ENCODE measurements at places on chromosomes 11 and 22.

GRCh38 chr11:46951864-46952263 lies 15.3 kb downstream of the CSTPP1 start:
- DNase-seq, result no peak

DNA sequence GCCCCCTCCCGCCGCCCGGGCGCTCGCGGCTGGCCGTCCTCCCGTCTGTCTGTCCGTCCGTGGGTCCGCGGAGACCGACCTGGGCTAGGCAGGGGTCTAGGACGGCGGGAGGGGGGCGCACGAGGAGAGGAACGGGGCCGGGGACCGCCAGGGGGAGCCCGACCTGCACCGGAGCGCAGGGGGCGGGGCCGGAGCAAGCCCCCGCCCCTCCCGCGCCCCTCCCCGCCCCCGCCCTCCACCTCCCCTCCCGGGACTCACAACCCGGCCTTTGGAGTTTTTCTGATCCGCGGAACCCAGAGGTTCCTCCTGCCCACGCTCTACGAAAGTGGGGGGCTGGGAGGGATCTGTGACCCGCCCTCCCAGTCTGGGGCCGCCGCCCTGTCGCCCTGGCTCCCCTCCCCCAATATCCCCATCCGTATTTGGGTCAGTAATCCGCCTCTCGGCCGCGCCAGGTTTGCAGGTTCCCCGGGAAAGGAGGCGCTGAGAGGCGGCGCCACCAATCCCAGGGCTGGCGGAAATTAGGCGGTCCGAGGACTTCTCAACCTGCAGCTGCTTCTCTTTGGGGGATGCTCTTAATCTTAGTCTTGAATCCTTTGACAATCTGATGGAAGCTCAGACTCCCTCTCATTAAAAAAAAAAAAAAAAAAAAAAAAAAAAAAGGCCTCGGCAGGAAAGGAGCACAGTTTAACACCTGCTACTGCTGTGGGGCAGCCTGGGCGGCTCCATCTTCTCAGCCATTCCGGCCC lies 925 bp upstream of the KCNJ11 start:
- peak; percentile 31 for DNase-seq

- no peak for DNase-seq
These were observed 2.0 kb downstream of the SBF2 start for GRCh38 chr11:10291801-10292638.

DNA sequence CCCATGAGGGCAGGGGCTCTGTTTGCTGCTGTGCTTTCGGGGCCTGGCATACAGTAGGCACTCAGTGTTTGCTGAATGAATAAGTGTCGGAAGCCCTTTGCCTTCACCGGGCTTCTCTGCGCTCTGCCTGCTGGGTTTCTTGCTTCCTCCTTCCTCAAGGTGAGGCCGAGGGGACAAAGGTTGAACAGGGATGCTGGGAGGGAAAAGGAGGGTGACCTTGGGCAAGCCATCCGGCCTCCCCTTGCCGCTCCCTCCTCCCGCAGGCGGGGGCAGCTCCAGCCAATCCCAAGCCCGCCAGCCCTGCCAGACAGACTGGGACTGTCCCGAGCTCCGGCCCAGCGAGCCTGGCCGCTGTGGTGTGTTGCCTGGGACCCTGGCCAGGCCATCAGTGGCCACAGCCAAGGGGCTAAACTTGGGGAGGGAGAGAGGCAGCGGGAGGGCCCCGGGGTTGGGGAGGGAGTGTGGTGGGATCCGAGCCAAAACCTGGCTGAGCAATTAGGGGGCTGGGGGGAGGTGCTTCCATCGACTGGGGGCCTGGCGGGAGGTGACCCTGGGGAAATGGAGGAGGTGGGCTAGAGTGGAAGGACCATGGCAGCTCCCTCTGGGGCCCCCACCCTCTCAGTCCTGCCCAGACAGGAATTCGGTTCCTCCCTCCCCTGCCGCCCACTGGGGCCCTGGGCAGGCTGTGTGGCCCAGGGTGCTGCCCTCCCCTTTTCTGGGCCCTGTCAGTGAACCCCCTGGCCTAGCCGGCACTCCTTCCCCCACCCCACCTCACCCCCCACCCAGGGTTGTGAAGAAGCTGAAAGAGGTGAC lies 3.4 kb upstream of the RCOR2 start:
- DNase-seq, result no peak

DNA sequence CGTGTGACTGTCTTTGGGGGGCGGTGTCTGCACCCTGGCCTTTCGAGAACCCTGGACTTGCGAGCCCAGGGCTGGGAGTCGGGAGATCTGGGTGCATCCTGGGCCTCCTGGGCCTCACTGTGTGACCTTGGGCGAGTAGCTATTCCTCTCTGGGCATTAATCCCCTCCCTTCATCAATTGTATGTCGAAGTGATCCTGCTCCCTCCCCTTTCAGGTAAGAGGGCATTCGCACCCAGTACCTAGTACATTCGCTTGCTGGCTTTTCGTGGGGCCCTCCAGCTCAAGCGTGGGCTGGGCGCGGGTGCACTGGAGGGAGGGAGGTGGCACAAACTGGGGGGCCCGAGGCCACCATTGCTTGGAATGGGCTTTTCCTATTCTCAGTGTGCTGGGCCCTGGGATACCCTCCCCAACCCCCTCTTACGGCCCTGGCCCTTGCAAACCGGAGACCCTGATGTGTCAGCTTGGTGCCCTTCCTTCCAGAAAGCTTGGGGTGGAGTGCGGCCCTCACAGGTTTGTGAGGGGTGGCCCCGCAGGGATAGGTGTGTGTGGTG lies 530 bp downstream of the USP35 start:
- no peak for DNase-seq

DNA sequence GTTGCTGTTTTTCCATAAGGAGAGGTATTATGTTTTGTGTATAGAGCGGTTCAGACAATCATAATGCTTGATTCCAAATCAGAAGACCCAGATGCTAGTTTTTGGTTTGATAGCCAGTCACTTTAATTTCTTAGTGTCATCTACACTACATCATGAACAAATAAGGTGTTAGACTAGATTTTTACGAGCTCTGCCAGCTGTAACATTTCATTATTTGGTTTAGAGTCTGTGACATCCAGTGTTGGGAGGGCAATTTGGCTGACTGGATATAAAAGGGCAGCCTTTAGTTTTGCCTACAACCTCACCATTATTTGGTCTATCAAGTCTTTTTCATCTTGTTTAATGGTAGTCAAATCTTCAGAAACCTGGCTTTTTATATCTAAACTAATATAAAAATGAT lies 30.2 kb upstream of the FBXO3 start:
- no peak for DNase-seq

DNA sequence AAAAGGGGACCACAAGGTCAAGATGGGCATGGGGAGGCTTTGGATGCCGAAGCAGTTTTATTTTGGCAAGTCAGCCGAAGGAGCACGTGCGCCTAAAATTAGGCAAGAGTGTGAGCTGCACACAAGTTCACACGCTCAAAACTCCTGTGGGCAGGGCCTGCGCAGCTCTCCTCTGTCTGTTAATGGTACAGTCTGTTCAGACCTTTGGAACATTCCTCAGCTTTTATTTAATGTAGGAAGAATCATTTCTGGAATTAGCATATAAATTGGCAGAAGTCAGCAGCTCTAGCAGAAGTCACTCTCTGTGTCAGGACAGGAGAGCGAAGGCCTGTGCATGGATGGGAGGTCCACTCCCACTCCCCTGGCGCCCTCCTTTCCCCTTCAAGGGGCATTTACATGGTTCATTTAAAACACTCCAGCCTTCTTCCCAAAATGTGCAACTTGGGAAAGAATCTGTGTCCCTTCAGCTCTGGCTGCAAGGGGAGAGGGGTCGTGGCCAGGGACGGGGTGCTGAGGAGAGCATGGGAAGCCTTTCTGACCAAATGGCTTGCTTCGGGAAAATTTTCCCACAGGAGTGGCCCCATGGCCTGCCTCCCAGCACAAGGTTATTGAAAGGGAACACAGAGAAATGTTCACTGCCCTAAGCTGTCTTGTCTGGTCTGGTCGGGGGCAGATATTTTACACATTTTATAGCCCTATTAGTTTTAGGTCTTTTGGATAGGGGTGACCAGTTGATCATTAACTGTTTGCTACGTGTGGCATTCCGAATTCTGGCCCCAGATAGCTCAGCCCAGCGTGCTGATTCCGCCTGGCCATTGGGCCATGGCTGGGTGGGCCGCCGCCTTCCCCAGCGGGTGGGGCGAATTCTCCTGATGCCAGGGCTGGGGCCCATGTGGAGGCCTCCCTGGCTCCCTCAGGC lies 43.9 kb upstream of the SMIM38 start:
- DNase-seq, result no peak

GRCh38 chr11:45058647-45058950 lies 87.8 kb upstream of the PRDM11 start:
- no peak for DNase-seq

GRCh38 chr11:38582151-38582550 lies 1984.1 kb upstream of the RAG2 start:
- DNase-seq, result no peak

GRCh38 chr11:124474079-124474478 lies 28.6 kb upstream of the OR8B8 start:
- DNase-seq, result no peak

DNA sequence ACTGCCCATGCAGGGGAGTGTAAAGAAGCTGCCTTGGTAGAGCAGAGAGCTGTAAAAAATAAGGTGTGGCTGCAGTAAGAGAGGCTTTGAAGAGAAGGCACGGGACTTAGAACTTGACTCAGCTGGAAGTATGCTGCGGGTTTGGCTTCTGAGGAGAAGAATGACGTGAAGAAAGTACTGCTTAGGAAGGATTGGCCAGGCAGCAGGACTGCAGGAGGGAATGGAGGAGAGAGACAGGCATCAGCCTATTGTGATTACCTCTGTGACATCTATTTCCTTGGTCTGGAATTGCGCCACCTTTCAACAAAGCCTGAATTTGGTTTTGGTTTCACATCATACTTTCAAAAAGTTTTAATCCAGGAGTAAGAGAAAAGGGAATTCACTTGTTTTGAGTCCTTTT lies 22.5 kb downstream of the PRRG4 start:
- DNase-seq, result no peak

DNA sequence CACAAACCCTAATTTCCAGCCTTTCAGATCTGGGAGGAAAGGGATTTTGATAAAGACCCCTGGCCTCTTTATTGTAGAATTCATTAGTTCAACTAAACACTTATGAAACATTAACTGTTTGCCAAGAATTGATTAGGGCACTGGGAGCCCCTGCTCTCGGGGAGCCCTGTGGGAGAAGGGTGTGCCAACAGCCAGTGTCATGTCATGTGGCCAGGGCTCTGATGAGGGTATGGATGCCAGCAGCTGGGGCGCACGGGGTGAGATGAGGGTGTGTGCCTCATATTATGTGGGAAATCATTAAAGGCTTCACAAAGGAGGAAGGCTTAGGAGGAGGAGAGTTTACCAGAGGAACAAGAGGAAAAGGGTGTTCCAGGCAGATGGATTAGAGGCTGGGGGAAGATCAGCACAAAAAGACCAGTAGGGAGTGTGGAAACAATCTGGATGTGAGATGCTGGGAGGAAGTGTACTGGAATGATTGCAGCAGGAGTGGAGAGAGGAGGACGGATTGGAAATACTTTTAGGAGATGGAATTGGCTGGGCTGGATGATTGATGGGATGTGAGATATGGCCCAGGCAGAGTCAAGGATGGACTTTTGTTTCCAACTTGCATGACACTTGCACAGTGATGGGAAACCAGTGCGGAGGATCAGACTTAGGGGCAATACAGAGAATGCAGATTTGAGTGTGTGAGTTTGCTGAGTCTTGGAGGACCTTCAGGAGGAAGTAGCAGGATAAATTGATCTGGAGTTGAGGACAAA lies 137.8 kb downstream of the CSNK2A3 start:
- DNase-seq, result no peak

- DNase-seq, result peak; percentile 9
These were observed 58.8 kb downstream of the GRK3 start for GRCh38 chr22:25623310-25623734.

DNA sequence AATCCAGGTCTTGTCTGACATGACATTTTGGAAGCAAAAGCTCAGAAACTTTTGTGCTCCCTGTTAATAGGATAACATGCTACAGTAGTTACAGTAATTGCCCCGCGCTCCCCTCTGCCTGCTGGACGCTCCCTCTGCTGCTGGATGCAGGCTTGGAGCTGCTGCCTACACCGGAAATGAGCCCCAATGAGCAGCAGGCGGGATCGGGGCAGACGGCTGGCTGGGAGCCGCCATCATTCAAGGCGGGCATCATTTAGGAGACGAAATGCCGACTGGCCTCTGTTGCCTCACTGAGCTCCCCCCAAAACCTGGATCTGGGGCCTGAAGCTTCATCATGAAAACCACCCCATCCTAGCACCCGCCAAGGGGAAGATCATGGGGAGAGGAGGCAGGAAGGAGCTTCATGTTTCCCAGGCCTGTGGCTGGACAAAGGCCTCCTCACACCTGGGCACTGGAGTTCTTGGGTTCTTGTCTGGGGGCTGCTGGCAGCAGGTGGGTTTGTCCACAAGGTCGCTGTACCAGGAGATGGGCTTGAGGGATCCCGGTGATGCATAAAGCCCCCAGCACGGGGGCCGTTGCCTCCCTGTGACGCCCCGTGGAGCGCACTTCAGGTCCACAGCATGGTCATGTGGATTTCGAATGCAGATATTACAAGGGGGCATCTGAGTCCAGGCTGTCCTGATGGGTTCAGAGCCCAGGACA lies 664.3 kb downstream of the BRD1 start:
- no peak for DNase-seq

GRCh38 chr11:131534611-131535010 lies 164.2 kb downstream of the NTM start:
- no peak for DNase-seq

DNA sequence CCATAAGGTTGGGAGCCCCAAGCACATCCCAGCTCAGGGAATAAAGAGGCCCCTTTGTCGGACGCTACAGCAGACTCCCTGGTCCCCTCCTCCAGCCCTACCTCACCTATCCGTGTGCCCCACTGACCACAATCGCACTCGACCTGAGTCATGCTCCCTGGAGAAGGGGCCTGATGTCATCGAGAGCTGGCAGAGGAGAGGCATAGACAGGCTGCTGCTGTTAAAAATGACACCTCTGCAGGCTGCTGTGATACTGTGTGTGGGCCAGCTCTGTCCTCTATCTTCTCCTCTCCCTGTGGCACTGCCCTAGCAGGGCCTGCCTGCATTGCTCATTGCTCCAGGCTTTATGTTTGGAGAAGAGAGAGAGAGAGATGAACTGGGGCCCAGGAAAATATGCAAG lies 123.4 kb upstream of the SYT13 start:
- no peak for DNase-seq

DNA sequence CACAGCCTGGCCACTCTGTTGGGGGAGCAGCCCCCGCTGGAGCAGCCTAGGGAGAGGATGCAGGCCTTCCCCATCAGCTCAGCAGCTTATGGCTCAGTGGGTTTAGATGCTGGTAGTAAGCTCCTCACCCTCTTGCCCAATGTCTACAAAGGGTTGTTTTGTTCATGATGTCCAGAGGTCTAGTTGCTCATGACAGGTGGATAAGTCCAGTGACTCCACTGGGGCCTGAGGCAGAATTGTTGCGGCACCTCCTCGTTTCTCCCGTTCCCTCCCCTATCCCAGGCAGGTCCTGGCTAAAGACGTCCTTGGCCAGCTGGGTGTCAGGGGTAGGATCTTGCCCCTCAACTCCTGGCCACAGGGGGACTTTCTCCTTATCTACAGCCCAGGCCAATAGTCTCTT lies 233.5 kb upstream of the B3GAT1 start:
- DNase-seq, result no peak

Measured in stimulated activated CD4-positive, alpha-beta T cell treated with anti-CD3 and anti-CD28 coated beads, Interleukin-12 subunit alpha, Interleukin-12 subunit beta, amount 100 ng/mL, for 48 hours (primary cell).